ENCODE measurements at places on chromosomes 3 and 15.

DNA sequence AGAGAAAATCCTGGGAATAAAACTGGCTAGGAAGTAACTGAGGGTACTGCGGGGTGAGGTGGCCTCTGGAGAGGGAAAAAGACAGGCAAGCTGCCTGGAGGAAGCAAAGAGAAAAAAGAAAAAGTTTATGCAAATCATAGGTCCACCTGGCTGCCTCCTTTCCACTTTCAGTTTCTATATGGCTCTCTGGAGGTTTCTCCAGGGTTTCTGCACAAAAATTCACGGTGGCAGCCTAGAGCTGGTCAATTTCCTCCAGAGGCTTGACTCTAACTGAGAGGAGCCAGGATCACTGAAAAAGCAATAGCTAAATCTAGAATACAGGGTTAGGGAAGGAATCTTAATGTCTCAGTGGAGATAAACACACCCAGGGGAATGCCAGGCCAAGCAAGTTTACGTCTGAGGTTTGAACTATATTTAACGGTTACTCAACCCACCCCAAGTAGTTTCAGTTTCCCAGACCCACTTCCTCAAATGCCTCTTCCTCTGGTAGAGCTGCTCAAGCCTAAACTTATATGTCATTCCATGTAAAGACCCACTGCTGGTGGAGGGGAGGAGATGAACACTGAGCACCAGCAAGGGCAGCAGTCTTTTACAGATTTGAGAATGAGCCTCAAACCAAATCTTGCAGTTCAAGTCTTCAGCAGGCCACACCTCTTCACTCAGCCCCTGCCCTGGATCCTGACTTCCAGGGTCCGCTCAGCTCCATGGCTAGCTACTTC is 5.7 kb downstream of the LYSMD2 start:
- DNase-seq = no peak

DNA sequence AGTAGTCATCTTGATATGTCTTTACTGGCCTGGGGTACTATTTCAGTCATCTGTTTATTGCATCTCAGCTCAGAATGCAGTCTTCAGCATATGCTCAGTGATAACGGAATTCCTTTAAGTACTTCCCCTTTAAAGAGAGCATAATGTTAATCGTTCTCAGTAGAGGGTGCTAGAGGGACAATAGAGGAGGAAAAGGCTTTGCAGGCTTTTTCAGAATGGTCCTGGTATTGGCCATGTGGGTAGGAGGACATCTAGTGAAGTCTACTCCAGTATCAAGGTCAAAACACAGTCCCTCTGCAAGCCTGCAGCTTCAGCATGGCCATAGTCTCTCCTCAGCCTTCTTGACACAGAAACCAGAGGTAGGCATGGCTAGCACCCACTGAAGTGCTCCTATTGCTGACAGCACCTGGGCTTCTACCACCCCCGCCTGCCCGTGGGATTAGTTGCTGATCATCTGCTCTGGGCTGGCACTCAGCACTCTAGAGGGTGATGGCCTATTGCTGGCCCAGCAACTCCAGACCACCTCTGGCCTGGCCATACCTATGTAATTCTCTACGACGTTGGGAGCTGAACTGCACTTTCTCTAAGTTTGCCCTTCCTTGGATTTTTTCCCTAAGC is 65.4 kb downstream of the KCNH8 start:
- DNase-seq = no peak

GRCh38 chr15:70014331-70014730 is 83.4 kb downstream of the TLE3 start:
- DNase-seq = no peak

GRCh38 chr3:10229576-10229975 is 18.7 kb upstream of the TATDN2 start:
- DNase-seq = no peak

DNA sequence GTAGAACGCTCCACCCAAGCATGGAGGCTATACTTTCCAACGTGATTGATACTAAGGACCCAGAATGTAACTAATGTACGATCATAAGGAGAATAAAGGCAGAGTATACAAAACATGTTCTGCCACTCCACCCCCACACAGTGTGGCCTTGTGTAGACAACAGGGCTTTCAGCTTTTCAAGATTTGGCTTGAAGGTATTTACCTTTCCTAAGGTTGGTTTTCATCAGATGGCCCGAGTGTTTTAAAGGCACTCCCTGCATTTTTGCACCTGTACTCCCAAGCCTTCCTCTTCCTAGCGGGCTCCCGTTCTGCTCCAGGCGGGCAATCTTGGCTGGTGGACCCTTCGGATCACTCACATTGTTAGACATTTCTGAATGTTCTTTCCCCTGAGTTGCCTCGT is 4.6 kb downstream of the SATB1 start:
- DNase-seq = no peak

- no peak for DNase-seq
Measured at GRCh38 chr15:98794211-98794610, 145.9 kb downstream of the IGF1R start.

DNA sequence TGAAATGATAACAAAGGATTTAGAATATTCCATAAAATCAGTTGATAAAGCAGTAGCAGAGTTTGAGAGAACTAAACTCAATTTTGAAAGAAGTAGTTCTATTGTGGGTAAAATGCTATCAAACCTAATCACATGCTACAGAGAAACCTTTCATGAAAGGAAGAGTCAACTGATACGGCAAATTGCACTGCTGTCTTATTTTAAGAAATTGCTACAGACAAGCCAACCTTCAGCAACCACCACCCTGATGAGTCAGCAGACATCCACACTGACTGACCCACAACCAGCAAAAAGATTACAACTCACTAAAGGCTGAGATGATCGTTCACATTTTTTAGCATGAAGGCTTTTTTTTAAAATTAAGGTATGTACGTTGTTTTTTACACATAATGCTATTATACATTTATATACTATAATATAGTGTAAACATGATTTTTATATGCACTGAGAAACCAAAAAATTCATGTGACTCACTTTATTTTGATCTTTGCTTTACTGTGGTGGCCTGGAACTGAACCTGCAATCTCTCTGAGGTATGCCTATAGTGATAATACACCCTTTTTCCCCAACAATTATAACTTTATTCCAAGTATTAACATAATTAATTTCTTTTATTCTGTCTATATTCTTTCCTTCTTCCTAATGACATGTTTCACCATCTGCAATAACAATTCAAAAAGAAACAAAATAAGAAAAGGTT is 109.9 kb downstream of the TBC1D5 start:
- no peak for DNase-seq

DNA sequence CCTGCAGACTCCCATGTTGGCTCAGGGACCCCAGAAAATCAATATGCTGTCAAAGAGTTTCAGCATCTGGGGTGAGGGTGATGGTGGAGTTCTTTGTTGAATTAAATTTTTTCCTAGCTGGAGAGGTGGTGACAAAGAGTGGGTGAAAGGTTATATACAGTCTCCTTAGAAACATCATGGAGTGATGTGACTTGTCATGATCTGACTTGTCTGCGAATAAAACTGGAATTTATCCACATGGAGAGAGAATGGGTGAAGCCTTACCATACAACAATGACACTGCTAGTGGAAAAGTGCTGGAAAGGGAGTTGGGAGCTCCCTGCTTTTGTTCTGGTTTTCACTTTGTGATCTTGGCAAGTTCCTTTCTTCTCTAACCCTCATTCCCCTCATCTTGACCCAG is 75.0 kb downstream of the ARNT2 start:
- DNase-seq = no peak

DNA sequence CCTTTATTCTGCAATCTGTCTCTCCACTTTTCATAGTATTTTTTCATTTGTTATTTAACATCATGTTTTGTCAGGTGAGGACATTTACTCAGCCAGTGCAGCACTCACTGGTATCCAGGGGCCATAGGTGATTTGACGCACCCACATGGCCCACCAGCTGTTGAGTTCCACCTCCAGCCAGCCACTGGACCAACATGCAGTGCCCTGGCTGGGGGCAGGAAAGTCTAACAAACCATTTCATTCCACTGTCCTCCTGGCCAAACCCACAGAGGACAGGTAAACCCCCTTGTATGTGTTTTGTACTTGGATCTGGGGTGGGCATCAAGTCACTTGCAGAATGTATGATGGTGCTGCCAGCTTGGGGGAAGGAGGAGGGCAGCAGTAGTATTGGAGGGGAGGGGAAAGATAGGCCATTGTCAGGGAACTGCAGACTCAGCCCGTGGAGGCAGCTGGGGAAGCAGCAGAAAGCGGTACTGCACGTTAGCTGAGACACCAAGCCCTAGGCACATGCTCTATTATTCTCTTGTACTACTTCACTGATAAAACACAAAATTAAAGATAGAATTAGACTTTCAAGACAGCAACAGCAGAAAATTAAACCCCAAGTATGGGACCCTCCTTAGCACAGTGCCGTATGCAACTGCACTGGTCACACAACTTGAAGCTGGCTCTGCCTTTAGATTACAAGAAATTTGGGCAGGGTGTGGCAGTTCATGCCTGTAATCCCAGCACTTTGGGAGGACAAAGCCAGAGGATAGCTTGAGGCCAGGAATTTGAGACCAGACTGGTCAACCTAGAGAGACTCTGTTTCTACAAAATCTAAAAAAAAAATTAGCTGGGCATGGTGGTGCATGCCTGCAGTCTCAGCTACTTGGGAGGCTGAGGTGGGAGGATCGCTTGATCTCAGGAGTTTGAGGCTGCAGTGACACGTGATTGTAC is 15.4 kb upstream of the RPL24 start:
- no peak for DNase-seq

- no peak for DNase-seq
Measured at GRCh38 chr15:66849746-66850077, 147.7 kb downstream of the SMAD6 start.

GRCh38 chr15:89016549-89017041 is 71.7 kb upstream of the ABHD2 start:
- no peak for DNase-seq

DNA sequence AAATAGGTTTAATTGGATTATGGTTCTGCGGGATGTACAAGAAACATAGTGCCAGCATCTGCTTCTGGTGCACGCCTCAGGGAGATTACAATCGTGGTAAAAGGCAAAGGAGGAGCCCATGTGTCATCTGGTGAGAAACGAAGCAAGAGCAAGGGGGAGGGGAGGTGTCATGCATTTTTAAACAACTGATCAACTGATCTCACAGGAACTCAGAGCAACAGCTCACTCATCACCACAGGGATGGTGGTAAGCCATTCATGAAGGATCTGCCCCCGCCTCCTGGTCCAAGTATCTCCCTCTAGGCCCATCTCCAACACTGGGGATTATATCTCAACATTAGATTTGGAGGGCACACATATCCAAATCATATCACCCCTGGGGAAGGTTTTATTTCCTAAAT is 42.1 kb upstream of the FGF7 start:
- DNase-seq = no peak

- no peak for DNase-seq
Measured at GRCh38 chr3:111282024-111282423, 210.4 kb downstream of the NECTIN3 start.

- DNase-seq = no peak
Measured at GRCh38 chr3:177827511-177828207, 630.4 kb upstream of the TBL1XR1 start.

DNA sequence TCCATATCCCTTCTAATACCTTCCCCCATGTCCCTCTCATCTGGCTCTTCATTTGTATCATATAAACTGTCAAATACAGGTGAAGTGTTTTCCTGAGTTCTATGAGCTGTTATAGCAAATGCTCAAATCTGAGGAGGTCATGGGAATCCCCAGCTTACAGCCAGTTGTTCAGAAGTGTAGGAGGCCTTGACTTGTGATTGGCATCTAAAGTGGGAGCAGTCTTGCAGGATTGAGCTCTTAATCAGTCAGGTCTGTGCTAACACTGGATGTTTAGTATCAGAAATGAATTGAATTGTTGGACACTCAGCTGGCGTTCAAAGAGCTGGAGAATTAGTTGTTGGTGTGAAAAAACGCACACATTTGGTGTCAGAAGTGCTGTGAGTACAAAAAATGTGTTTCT is 65.0 kb downstream of the IFT57 start:
- no peak for DNase-seq

DNA sequence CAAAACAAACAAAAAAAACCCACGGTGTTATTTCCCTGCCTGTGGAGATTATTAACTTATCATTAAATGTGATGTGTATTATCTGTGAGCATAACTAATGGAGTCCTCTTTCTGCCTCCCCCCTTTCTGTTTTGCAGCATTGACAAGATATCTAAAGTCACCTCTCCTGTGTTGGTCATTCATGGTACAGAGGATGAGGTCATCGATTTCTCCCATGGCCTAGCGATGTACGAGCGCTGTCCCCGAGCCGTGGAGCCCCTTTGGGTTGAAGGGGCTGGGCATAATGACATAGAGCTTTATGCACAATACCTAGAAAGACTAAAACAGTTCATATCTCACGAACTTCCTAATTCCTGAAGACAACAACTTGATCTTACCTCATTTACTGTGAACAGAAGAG is 25.2 kb upstream of the CEMIP start:
- DNase-seq = no peak

- DNase-seq = no peak
Measured at GRCh38 chr3:101270149-101270548, 50.2 kb downstream of the IMPG2 start.

- DNase-seq = no peak
Measured at GRCh38 chr3:46959161-46959511, 17.4 kb downstream of the CCDC12 start.

- DNase-seq = no peak
Measured at GRCh38 chr3:163175970-163176369, 1679.4 kb downstream of the OTOL1 start.

DNA sequence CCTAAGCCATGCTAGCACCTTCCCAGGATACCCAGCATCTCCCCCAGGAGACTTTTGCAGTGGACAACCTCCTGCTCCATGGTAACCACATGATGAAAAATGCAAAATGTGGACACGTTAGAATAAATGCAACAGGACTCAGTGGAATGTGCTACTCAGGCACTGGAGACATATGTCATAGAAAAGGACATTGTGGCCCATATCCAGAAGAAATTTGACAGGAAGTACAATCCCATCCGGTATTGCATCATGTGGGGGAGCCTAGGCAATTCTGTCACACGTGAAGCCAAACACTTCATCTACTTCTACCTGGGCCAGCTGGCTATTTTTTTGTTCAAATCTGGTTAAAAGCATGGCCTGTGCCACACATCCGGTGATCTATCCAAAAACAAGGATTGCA is 227.2 kb upstream of the GPR149 start:
- DNase-seq = no peak

DNA sequence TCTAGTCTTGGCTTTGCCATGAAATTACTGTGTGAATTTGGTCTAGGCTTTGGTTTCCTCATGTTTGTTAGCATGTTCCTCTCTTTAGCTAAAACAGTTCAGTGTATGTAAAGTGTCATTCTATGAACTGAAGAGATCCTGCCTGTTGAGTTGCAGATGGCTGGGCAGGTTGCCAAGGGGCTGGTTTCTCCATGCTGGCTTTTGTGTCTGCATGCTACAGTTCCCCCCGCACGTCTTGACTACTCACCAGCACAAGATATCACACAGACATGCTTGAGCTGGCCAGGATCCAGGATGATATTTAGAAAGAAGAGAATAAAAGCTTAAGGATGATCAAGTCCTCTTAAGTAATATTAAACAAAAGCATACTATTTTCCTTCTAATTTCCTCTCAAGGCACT is 90.2 kb downstream of the CERS3 start:
- no peak for DNase-seq

DNA sequence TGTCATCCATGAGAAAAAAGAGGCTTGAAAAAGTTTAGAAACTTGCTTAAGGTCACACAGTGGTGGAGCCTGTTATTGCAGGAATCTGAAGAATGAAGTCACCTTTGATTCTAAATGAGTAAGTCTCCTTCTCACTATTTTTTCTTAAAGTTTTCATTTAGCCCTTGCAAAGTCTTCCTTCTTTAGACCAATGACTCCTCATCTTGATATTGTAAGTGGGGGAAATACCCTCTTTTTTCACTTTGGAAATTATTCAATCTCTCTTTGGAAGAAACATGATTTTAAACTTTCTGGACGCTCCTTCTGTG is 787 bp upstream of the SLMAP start:
- DNase-seq = no peak

GRCh38 chr3:55750525-55750924 is 263.4 kb upstream of the WNT5A start:
- DNase-seq = no peak
